ENCODE measurements at places on chromosomes 11 and 22. TPM values are rescaled to one million over a fixed set of nuclear protein-coding genes. Genes with fewer than 3 reads are reported as not detected.

Gene ROM1
- polyA plus RNA-seq = 1.6 TPM

Gene CATSPER1
- 0.26 TPM for polyA plus RNA-seq

Gene C11orf42
- 0.27 TPM for polyA plus RNA-seq

Gene OR52I2
- not detected for polyA plus RNA-seq

Gene PKP3
- polyA plus RNA-seq = not detected

Gene TSPO
- polyA plus RNA-seq = 80.9 TPM

Gene LMF2
- polyA plus RNA-seq = 34.1 TPM
